T-helper 1 cell (primary cell): ENCODE measurements at places on chromosomes 5 and 9.

DNA sequence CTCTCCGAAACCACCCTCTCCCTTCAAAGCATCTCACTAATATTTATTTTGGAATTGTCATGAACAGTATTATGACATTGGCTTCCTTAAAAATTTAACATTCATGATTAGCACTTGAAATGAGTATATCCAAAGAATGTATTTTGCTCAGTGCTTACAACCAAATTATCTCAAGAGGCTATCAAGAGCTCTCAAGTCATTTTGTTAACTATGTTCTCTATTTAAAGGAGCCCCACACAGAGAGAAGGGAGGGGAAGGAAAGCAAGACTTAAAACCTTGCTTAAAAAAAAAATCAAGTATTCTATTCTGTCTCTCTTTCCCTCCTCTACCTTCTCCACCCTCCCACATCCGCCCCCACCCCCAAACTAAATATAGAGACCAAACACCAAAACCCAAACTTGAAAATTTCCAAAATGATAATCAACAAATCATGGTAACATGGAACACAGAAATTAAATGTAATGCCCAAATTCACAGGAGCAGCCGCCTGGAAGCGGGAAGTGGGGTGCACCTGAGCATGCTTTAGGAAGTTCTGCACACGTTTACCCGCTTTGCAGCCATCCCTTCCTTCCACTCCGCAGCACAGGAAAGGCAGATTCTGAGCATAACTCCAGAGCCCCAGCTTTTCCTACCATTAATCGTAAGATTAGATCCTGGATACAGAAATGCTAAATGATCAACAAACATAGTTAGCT, 66.9 kb downstream of the EBF1 start:
- no peak for DNase-seq

DNA sequence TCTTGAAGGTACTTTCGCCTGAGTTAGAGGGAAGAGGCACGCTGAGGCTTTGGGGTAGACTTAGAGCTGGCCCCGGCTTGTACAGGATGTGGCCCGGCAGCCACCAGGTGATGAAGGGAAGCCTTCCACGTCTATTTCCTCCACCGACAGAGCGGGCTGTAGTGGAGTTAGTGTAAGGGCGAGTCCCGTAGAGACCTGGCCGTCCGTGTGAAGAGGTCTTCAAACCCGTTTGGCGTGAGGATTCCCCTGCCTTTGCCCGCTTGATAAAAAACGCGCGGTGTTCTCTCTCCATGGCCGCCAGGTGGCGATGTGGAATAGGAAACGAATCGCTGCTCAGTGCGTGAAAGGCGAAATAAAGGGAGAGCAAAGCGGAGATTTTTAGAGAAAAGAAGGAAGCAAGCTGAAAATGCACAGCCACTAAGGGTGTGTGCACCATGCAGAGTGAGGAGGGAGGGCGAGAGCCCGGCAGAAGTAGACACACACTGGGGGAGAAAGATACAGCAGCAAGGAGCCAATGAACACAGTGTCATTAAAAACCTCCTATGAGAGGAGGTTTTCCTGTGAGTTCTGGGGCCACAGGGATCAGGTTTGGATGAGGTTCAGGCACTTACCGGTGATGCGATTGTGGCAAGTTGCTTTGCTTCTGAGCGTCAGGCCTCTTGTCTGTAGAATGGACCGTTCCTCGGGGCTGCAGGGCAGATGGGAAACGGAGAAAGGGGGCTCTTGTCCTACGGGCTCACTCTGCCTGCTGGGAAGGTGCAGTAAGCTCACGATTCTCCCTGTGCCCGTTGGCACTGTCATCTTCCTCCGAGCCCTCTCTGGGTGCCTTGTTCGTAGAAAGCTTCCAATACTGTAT, 34.2 kb downstream of the STC2 start:
- peak; percentile 47 for DNase-seq

GRCh38 chr9:68844631-68845612, 139.9 kb downstream of the PIP5K1B start:
- no peak for DNase-seq

GRCh38 chr9:7177383-7177782, 419.6 kb downstream of the KDM4C start:
- no peak for DNase-seq

GRCh38 chr9:29212397-29213387, 1639.4 kb upstream of the C9orf72 start:
- no peak for DNase-seq

DNA sequence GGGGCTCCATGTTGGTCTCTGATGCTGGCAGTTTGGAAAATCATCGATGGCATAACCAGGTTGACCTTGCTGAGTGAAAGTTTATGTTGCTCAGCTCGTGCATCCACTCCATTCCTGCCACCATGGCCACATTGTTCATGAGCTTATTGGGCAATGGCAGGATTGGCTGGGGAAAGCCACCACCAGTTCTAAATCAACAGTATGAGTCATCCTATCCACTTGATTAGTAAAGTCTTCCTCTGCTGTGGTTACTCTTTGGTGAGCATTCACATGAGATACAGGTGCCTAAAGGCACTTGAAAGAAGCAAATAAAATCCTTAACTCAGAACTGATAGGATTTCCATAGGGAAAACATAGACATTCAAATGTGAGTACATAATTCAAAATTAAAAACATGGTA, 131.8 kb upstream of the FBN2 start:
- no peak for DNase-seq

GRCh38 chr9:114112778-114113584, 13.9 kb upstream of the KIF12 start:
- no peak for DNase-seq

- no peak for DNase-seq
Observed at GRCh38 chr9:8706531-8706930, 907.0 kb upstream of the DMAC1 start.

- DNase-seq, result no peak
Observed at GRCh38 chr5:178085316-178085715, 28.0 kb upstream of the N4BP3 start.

- DNase-seq, result no peak
Observed at GRCh38 chr5:153767221-153768188, 271.2 kb downstream of the FAM114A2 start.

GRCh38 chr9:29100762-29101161, 1527.5 kb upstream of the C9orf72 start:
- no peak for DNase-seq

- no peak for DNase-seq
Observed at GRCh38 chr9:22790329-22790728, 343.7 kb downstream of the DMRTA1 start.

GRCh38 chr5:57770039-57770438, 287.4 kb upstream of the ACTBL2 start:
- no peak for DNase-seq

DNA sequence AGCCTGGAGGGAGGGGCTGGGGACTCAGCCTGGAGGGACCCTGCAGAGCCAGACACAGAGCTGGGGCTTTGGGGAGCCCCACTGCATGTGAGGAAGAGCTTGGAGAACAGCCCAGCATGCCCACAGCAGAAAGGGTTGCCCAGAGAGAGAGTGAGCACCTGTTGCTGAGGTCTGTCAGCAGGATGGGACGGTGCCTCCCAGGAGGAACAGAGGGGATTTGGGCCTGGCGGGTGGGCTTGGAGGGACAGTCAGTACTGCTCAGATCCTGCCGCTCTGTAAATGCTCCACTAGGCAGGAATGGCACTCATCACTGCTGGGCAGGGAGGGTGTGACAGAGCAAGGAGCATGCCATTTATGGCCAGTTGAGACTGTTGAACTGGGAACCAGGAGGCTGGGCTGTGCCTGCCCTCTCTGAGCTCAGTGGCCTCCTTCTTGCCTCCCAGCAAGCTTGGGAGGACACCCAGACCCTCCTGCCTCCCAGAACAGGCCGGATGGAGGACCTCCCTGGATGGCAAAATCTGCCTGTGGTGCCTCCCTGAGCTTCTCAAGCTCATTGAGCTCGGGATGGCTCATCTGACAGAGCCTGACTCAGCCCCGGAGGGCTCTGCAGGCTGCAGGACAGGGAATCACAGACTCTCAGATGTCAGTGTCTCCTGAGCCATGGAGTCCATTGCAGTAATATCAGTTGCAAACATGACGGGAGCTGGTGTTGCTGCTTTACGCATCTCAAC, 786 bp upstream of the HRCT1 start:
- DNase-seq, result no peak

DNA sequence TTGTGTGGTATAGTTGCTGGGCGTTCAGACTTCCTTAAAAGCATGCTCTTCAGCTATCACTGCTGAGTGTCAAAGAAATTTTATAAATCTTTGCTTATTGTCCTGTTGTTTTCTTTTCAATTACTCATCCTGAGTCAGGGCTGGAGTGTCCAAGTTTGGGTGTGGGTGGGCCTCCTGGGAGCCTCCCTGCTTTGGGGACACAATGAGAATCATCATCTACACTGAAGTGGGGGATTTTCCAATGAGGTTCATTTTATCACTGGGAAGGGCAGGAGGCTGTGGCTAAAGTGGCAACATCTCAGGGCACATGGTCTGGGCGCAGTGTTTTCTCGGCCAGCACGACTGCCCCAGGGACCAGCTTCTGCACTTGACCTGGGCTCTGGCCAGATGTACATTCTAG, 19.5 kb downstream of the GFPT2 start:
- no peak for DNase-seq

DNA sequence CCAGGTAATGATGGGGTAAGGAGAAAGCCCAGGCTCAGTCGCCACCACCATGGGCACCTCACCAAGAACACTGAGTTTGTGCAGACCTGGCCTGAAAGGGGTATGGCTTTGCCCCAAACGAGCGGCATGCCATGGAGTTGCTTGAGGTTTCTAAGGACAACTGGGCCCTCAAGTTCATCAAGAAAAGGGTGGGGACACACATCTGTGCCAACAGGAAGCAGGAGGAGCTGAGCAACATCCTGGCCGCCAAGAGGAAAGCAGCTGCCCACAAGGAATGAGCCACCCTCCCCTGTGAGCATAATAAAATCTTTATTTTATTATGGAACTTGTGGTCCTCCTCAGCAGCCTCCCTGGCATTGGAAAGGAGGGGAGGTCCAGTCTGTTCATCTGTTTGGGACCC, 23.8 kb downstream of the CD14 start:
- no peak for DNase-seq

GRCh38 chr5:37197340-37198050, 51.7 kb downstream of the CPLANE1 start:
- DNase-seq, result no peak

DNA sequence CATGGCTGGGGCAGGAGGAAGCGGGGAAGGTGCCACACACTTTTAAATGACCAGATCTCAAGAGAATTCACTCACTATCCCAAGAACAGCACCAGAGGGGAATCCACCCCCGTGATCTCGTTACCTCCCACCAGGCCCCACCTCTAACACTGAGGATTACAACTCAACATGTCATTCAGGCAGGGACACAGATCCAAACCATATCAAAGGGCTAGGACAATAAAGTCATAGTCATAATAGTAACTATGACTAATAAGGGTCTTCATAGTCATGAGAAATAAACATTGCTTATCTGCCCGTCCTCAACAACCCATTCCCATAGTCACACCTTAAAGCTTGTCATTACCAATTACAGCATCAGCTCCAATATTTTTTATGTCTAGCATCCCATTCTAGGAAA, 65.3 kb upstream of the SMC2 start:
- DNase-seq, result no peak

DNA sequence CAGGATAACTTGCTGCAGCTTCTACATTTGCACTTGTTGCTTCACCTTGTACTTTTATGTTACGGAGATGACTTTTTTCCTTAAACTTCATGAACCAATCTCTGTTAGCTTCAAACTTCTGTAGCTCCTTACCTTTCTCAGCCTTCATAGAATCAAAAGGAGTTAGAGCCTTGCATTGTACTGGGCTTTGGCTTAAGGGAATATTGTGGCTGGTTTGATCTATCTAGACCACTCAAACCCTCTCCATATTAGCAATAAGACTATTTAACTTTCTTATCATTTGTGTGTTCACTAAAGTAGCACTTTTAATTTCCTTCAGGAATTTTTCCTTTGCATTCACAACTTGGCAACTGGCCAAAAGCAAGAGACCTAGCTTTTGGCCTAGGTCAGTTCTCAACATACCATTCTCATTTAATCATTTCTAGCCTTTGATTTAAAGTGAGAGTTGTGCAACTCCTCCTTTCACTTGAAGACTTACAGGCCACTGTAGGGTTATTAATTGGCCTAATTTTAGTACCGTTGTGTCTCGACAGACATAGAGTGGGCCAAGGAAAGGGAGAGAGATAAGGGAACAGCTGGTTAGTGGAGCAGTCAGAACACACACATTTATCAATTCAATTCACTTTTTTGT, 63.7 kb downstream of the SHOC1 start:
- DNase-seq, result no peak

DNA sequence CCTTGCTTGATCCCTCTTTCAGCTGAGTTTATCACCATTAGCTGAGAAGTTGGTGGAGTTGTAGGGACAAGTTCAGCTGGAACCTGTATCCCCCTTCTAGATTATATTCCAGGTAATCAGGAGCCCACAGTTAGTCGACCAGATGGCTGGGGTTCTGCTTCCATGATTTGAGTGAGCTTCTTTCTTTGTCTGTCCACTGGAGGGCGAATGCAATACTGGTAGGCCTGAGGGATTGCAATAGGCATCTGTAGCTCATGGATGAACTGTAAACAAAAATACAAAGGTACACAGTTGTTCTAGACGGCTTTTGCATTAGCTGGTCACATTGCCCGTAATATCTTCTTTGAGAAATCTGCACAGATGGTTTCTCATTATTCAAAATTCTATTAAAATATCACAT, 88.9 kb downstream of the PCSK5 start:
- DNase-seq, result no peak

DNA sequence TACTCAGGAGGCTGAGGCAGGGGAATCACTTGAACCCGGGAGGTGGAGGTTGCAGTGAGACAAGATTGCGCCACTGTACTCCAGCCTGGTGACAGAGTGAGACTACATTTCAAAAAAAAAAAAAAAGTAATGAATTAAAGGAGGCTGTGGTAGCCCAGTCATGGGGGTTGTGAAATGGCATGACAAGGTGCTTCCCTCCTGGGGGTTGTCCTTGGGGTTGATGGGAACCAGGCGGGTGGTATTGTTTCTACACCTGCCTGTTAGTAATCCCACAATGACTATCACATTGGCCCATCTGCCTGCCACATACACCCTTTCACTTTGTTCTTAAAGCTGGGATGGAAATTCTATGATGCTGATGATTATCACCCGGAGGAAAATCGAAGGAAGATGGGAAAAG, 5.6 kb downstream of the IDNK start:
- no peak for DNase-seq

DNA sequence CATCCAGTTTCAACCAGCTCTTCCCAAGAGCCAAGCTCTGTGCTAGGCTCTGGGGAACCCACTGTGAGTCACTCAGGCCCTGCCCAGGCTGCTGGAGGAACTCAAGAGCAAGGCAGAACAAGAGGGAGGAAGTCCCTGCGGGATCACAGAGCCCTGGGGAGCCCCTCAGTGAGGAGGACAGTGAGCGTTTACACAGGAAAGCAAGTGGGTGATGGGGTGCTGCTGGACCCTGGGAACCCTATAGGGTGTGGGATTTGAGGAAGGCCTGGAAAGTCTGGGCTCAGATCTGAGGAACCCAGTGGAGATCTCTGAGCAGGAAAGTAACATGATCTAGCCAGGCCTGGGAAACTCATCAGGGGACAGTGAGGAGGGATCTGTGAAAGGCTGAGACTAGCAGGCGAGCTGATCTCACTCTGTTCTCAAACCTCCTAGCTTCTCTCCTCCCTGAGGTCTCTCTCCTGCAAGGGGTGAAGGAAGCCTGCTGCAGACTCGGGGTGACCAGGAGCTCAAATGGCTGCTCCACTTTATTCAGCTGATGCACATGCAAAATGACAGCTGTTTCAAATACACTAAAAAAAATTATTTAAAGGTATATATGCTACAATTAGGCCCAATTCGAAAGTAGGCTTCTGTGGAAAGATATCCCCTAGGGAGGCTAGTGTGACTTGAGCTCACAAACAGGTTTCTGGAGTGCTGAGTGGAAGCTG, 70.0 kb downstream of the SHB start:
- DNase-seq, result no peak

GRCh38 chr9:112194969-112195431, 19.9 kb upstream of the SUSD1 start:
- no peak for DNase-seq
